EL (cell line): ENCODE measurements at places on chromosomes 13 and 19.
A peak's percentile ranks its signal among the peaks of the same experiment; 100 is the strongest.

- peak; percentile 62 for DNase-seq
Measured at GRCh38 chr19:34173193-34173956, 1.1 kb downstream of the LSM14A start.

DNA sequence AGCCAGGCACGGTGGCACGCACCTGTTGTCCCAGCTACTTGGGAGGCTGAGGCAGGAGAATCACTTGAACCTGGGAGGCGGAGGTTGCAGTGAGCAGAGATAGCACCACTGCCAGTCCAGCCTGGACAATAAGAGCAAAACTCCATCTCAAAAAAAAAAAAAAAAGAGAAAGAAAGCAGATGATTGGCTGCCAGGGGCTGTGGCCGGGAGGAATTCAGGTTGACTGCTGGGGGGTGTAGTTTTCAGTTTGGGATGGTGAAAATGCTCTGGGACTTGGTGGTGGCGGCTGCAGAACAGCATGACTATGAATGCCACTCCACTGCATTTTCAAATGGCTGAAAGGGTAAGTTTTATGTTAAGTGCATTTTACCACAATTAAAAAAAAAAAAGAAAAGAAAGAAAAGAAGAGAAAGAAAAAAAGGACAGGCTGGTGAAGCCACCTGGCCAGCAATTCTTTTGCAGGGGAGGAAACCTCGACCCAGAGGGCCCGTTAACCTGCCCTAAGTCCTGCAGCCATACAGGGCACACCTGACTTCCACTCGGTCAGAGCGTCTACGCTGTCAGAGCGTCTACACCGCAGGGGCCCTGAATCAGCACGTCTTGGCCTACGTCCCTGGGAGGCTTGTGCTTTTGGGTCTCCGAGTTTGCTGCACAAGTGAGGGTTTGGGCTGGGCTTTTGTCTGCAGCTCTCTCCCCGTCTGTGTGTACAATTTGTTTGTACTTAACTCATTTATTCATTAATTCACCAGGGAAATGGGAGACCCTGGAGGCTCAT lies 3.6 kb downstream of the ISOC2 start:
- no peak for DNase-seq

- DNase-seq: peak; percentile 13
Measured at GRCh38 chr13:99199541-99200431, 868 bp upstream of the UBAC2 start.

DNA sequence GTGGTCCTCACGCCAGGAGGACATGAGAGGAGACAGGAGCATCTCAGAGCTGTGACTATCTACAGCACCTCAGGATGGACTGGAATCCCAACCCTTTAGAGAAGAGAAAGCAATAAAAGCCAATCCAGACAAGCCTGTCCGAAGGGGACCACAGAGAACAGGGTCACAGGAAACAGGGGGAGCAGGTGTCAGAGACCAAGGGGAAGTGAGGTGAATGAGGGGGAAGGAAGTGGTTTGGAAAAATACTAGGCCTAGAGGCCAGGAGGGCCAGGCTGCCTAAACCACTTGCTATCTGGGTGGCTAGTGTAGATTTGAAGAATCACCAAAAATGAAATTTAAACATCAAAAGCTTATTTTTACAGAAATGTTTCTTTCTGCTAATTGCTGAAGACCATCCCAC lies 16.2 kb downstream of the TMTC4 start:
- no peak for DNase-seq

DNA sequence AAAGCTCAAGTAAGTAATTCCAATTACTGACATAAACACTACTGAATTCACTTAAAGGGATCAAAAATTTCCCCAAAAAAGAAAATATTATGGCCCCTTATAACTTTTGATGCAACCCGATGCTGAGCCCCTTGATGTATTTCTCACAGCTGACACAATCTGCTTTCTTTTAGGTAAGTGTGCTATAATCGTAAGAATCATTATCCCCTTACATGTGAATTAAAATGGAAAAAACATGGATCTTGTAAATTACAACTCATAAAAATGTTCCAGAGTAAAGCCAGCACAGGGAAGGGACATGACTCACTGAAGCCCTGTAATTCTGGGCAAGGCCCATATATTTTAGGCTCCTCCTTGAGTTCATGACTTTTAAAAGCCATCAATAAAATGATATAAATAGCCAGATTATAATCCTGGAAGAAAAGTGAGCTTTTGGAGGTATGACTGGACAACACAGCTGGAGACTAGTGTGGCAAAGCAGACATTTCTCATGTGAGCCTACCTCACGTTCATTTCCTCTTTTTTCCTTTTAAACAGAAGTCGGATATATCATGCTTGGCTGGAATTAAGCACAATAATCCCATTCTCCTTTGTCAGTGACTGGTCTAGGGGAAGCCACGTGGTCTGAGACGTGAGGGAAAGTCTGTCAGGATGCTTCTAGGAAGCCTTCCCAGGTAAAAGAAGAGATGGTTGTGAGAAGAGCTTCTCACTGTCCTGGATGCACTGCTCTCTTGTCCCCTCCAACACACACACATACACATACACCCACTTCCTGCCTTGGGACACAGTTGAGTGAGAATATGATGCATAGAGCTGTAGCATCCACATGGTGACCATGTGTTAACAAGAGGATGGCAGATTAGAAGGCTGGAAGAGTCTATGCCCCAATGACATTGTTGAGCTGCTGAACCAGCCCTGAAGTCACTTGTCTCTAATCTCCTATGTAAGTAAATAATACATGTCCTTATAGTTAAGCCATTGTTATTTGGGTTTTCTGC lies 165.4 kb downstream of the RGCC start:
- peak; percentile 44 for DNase-seq

GRCh38 chr13:98447881-98448641 lies 128.8 kb downstream of the STK24 start:
- no peak for DNase-seq

DNA sequence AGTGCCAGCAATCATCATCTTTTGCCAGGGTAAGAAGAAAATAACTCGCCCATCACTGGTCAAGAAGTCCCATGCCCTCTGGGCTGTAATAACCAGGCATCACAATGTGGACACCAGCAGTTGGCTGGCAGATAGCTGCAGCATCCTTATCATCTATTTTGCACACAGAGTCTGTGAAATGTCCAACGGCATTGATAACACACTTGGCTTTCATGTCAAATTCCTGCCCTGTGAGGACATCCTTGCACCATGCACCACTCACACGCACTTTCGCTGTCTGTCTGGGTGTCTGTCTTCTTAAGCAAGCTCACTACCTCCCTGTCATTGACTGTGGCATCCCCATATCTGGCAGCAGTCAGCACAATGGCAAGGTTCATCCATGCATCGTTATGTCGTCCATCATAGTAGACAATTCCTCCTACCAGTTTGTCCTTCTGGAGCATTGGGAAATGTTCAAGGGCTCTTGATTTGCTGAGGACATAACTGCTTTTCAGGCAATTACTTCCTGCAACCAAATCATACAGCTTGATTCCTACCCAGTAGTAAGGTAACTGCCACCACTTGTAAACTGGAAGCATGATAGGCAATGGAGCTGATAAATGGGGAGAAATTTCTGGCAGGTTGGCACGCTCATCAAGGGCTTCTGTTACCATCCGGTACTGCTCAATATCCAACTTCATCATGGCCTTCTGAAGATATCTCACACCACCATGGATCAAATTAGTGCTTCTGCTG lies 6.8 kb upstream of the ZSCAN5A start:
- no peak for DNase-seq

- DNase-seq: peak; percentile 43
Measured at GRCh38 chr19:17419154-17419620, 660 bp upstream of the MVB12A start.

DNA sequence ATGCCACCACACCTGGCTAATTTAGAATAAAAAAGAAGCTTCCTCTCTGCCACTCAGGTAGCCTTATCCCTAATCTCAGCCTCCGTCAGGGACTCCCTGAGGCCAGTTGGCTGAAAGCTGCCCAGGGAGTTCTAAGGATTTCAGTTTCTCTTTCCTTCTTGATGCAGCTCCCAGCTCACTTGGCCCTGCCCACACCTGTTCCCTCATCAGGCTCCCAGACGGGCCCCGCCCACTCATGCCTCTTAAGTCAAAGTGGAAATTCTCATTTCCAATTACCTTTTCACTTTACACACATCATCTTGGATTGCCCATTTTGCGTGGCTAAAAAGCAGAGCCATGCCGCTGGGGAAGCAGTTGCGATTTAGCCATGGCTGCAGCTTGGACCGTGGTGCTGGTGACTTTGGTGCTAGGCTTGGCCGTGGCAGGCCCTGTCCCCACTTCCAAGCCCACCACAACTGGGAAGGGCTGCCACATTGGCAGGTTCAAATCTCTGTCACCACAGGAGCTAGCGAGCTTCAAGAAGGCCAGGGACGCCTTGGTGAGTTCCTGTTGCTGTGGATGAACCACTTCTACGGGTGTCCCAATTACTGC lies at the start of gene IFNL1:
Gene IFNL1, plus strand, starts transcription at position 353 of the 591 bp plus-strand sequence. Its CDS starts 15 bp downstream, at position 368.
- no peak for DNase-seq

DNA sequence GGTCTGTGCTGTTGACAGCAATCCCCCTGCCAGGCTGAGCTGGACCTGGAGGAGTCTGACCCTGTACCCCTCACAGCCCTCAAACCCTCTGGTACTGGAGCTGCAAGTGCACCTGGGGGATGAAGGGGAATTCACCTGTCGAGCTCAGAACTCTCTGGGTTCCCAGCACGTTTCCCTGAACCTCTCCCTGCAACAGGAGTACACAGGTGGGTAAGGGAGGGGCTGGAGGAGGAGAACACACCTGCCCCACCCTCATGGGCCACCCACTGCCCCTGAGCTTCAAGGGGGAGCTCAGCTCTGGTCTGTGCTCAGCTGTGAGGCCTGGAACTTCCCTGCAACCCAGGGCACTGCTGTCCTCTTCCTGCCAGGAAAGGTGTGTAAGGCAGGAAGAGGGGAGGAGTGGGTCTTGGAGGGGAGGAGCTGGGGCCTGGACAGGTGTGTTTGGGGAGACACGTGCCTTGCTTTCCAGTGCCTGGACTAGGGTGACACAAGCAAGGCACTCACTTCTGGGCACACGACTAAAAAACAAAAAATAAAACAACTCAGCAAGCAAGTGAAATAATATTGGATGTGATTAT lies 3.9 kb downstream of the SIGLEC7 start:
- DNase-seq: no peak

DNA sequence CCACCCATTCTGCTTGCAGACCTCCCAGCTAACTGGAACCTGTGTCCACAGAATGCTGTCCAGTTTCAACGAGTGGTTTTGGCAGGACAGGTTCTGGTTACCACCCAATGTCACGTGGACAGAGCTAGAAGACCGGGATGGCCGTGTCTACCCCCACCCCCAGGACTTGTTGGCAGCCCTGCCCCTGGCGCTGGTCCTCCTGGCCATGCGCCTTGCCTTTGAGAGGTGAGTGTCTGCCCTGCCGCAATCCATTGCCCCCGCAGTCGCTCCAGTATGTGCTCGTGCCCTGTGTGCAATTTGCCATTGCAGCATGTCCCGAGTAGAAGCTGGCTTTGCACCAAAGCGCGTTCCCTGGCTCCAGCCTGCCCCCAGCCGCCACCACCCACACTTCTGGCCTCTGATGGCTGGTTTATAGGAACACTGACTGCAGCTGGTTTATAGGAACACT lies 41.9 kb downstream of the CERS4 start:
- DNase-seq: no peak

- DNase-seq: no peak
Measured at GRCh38 chr19:53642381-53643099, 10.7 kb downstream of the DPRX start.

DNA sequence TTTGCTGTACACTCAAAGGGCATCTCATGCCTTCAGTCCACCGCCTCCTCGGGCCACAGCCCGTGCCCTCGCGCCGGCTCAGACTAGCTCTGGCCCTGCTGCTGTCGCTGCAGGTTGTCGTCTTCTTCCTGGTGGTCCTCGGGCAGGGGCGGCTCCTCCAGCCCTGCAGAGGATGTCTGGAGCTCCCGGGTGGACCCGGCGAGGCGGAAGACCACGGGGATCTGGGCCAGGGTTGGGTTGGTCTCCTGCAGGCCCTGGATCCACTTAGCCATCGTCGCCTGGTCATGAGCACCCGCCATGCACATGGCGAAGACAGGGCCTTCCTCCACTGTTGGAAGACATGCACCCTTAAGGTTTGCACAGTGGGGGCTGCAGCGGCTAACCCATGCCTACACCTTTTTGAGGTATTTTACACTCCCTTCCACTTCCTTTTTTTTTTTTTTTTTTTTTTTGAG lies 489 bp upstream of the ZNF653 start:
- DNase-seq: no peak

DNA sequence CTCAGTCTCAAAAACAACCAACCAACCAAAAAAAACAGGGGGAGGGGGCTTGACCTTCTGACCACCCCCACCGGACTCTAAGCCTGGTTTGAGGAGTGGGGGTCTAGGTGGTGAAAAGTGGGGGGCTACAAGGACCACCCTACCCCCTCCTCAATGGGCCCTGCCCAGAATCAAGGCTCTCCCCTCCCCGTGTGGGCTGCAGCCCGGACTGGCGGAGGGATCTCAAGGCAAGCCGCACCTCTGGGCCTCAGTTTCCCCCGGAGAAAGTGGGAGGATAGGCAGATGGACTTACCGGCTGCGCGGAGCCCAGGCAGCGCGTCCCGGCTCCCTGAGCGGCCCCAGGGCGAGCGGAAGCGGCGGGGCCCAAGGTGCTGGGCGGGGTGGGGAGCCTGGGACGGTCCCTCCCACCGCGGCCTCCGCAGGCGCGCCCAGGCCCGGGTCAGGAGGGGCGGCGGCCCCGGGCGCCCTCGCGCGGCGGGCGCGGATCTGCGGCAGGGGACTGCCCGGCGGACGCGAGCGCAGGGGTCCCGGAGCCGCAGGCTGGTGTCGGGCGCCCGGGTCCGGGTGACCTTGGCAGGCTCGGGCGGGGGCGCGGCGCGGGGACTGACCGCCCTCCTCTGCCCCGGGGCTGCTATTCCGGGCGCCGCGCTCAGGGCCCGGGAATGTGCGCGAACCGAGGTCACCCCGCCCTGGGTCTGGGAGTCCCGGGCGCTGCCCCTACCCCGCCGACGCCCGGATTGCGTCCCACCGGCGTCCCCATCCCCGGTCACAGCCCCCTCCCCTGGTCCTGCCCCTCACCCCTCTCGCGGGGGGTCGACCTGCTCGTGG lies at the start of gene ADAMTSL5:
Gene ADAMTSL5, minus strand, starts transcription at position 349 of the 828 bp plus-strand sequence. CDS start 2,076 bp downstream, outside the sequence.
- DNase-seq: peak; percentile 78

GRCh38 chr13:73146707-73147106 lies 87.9 kb downstream of the KLF5 start:
- peak; percentile 59 for DNase-seq

DNA sequence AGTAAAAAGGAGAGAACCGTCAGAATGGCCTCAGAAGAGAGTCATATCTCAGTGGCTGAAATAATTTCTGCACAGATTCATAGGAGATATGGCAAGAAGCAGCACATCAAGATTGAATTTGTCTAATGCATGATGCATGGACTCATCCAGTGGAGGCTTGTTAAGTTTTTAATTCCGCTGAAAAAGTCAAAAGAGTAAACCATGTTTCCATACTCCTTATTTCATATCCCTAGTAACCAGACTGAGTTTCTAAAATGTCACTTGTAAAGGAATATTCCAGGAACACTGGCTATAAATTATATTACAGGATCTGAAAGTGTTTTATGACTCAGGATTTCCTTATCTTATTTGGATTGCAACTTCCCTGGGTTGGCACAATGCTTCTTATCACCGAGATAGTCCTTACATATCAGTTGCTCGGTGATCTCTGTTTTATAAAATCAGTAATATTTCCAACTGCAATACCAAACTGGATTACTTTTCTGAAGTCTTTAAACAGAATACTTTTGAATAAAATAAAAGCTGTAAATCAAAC lies 180.2 kb upstream of the TSC22D1 start:
- DNase-seq: no peak
